Breast epithelium (tissue), 4 donors: ENCODE measurements at places on chromosomes 6 and 20.

- H3K27ac ChIP-seq = no peak overlapping the region
- no peaks in the 10 kb centered on the region for H3K36me3 ChIP-seq
- no peak overlapping the region for H3K4me3 ChIP-seq
- H3K4me1 ChIP-seq = no peaks in the 10 kb centered on the region
- DNase-seq = no peak
- H3K27me3 ChIP-seq = no peaks in the 10 kb centered on the region
Measured at GRCh38 chr20:8447262-8448120, 315.4 kb downstream of the PLCB1 start.

DNA sequence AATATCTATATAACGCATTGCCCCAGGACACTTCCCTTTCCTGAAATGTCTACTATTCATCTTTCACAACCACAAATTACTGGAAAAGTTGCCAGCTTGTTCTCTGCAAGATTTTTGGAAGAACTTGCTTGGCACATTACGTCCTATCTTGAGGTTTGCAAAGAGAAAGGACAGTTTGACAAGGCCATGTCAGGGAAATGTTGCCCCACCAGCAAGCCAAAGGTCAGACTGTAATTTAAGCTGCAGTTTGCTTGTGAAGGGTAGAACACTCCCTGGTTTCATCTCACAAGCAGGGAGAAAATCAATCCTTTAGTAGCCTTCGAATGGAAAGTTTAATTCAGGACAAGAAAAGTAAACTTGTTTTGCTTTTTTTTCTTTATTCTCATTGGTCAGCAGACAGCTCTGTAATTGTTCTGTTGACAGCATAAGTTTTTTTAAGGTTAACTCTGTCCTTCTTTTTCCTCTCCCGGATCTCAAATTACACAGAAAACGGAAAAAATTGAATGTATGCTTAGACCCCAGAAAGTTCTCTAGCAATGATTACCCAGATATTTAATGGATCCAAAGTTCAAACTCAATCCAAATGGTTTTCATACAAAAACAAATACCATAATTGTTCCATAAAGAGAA is 541.8 kb upstream of the NRSN1 start:
- H3K4me3 ChIP-seq = no peak overlapping the region
- no peaks in the 10 kb centered on the region for H3K4me1 ChIP-seq
- H3K27ac ChIP-seq = no peak overlapping the region
- no peaks in the 10 kb centered on the region for H3K36me3 ChIP-seq
- no peak for DNase-seq

DNA sequence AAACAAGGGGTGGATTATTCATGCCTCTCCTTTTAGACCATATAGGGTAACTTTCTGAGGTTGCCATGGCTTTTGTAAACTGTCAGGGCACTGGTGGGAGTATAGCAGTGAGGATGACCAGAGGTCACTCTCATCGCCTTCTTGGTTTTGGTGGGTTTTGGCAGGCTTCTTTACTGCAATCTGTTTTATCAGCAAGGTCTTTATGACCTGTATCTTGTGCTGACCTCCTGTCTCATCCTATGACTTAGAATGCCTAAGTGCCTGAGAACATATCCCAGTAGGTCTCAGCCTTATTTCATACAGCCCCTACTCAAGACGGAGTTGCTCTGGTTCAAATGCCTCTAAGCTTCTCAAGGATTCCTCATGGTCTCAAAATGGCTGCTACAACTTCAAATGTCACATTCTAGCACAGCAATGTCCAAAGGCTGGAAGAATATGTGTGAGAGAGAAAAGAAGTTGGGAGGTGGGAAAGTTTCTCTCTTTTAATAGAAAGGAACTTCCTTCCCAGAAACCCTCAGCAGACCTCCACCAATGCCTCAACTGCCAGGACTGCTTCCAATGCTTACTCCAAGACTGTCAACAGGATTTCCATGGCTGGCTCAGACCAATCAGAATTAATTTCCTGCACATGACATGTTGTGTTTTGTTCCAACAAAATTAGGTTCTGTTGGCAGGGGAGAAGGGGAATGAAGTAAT is 46.6 kb upstream of the SLC9A8 start:
- no peak overlapping the region for H3K4me3 ChIP-seq
- no peaks in the 10 kb centered on the region for H3K36me3 ChIP-seq
- no peaks in the 10 kb centered on the region for H3K27me3 ChIP-seq

DNA sequence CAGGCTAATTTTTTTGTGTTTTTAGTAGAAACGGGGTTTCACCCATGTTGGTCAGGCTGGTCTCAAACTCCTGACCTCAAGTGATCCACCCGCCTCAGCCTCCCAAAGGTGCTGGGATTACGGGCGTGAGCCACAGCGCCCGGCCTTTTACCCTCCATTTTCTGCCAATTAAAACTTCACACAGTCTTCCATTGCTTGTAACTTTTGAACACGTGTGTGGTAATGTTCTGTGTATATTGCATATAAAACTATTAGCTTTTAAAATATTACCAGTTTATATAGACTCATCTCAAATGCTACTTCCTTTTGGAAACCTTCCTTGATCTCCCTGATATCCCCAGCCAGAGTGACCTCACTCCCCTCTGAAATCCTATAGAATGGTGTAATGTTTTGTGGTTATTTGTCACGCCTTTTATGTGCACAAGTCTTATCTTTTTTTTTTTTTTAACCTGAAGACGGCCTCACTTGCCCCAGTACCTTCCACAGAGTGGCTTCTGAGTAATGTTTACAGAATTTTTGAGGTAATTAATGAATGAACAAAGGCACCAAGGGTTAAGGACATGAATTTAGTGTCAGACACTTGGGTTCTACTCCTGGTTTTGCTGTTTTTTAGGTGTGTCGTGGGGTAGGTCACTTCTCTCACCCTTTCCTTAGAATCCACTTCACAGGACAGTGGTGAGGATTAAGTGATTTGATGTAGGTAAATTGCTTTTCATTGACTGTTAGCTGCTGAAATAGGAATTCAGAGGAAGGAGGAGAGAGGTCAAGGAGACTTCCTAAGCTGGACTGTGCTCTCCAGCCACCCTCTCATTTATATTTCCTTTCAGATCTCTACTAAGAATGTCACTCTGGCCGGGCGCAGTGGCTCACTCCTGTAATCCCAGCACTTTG is 11.2 kb upstream of the MMP24 start:
- no peak overlapping the region for H3K27ac ChIP-seq
- H3K4me1 ChIP-seq = no peaks in the 10 kb centered on the region
- H3K36me3 ChIP-seq = no peaks in the 10 kb centered on the region
- DNase-seq = no peak
- H3K4me3 ChIP-seq = no peak overlapping the region
- H3K27me3 ChIP-seq = no peaks in the 10 kb centered on the region

DNA sequence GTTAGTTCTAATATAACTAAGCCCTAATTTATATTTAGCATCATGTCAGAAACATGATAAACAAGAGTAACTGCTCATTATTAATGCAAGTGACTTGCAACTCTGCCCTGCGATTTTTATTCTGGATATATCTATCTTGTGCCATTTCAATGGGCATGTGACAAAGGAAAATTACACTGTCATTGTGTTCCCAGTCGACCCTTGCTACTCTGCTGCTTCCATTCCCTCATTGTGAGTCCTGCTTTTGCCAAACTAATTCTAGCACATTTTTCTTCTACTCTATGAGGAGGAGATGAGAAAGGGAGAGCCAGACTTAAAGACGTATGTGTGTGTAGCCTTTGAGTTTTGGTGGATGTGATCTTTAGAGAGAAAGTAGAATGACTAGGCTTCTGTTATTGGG is 275.9 kb downstream of the ARHGAP18 start:
- H3K4me3 ChIP-seq = no peak overlapping the region
- no peak overlapping the region for H3K27ac ChIP-seq
- no peaks in the 10 kb centered on the region for H3K27me3 ChIP-seq
- no peaks in the 10 kb centered on the region for H3K4me1 ChIP-seq
- DNase-seq = no peak

DNA sequence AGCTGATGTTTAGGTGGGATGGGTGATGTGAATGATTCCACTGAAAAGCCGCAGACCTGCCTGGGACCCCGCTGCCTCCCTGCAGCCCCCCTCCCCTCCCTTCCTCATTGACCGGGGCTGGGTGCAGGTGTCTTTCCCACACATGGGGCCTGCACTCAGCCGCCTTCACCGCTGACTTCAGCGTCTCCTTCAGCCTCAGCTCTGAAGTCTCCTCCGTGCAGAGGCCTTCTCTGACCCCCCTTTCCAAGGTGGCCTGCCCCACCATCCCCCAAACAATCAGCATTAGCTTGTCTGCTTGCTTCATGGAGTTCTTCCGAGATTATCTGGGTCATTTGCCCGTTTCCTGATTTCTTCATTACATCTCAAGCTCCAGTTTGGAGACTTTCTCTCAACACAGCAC is 140.7 kb downstream of the SMOC2 start:
- H3K4me3 ChIP-seq = no peak overlapping the region
- no peak overlapping the region for H3K27ac ChIP-seq
- DNase-seq = no peak
- no peaks in the 10 kb centered on the region for H3K27me3 ChIP-seq
- no peaks in the 10 kb centered on the region for H3K4me1 ChIP-seq

- H3K4me1 ChIP-seq = no peaks in the 10 kb centered on the region
- H3K27ac ChIP-seq = no peak overlapping the region
- H3K4me3 ChIP-seq = no peak overlapping the region
- DNase-seq = no peak
- H3K27me3 ChIP-seq = no peaks in the 10 kb centered on the region
- H3K36me3 ChIP-seq = no peaks in the 10 kb centered on the region
Measured at GRCh38 chr6:136144251-136145023, 105.7 kb downstream of the MTFR2 start.

DNA sequence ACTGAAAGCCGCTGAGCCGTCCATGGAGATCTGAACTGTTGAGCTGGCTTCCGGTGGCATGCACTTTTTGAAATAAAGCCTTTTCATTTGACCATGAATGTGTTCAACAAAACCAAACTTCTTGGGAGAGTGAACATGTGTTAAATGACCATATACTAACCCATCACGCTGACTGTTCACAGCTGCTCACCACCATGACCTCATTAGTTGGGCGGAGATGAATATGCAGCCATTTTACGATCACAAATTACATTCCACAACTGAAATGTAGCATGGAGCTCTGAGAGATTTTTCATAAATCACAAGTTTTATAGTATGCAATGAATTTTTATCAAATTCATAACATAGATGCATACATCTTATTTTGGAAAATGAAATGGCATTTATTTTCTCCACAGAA is 4.2 kb downstream of the RAMACL start:
- H3K4me3 ChIP-seq = no peak overlapping the region
- DNase-seq = no peak
- no peaks in the 10 kb centered on the region for H3K36me3 ChIP-seq
- H3K27ac ChIP-seq = no peak overlapping the region
- H3K27me3 ChIP-seq = no peaks in the 10 kb centered on the region
- H3K4me1 ChIP-seq = no peaks in the 10 kb centered on the region

- H3K4me3 ChIP-seq = no peak overlapping the region
- no peaks in the 10 kb centered on the region for H3K27me3 ChIP-seq
- no peak for DNase-seq
- no peak overlapping the region for H3K27ac ChIP-seq
Measured at GRCh38 chr6:152948150-152948768, 34.6 kb downstream of the FBXO5 start.

GRCh38 chr20:416950-417800 is 9.1 kb downstream of the RBCK1 start:
- no peak overlapping the region for H3K27ac ChIP-seq
- no peaks in the 10 kb centered on the region for H3K36me3 ChIP-seq
- H3K27me3 ChIP-seq = no peaks in the 10 kb centered on the region
- DNase-seq = no peak

DNA sequence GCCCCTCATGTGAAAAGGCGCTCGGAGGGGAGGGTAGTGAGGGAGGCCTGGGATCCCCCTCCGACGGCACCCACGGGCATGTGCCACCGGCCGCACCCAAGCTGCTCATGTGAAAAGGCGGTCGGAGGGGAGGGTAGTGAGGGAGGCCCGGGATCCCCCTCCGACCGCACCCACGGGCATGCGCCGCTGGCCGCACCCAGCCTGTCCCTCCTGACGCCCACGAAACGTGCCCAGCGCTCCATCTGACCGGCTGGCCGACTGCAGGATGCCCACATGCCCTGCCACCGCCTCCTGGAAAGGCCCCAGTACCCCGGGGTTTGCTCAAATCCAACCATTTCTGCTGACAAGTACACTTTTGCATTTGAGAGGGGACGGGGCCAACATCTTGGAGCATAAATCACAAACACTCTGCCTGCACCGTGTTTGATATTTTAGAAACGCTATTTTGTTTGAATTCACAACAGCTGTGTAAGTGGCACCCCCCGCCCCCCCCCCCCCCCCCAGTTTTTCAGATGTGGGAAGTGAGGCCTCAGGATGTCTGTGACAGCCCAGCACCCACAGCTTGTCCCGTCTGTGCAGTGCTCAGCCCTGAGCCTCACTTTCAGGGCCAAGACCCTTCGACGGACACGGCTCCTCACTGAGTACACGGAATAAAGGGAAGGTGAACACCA is 34.1 kb downstream of the SLC2A4RG start:
- peak overlapping the region; percentile 23 for H3K27ac ChIP-seq
- H3K36me3 ChIP-seq = no peaks in the 10 kb centered on the region
- H3K4me3 ChIP-seq = no peak overlapping the region
- H3K27me3 ChIP-seq = no peaks in the 10 kb centered on the region
- no peaks in the 10 kb centered on the region for H3K4me1 ChIP-seq

GRCh38 chr20:37285664-37286374 is 3.6 kb upstream of the MANBAL start:
- DNase-seq = no peak
- H3K27ac ChIP-seq = no peak overlapping the region
- H3K4me3 ChIP-seq = no peak overlapping the region
- H3K4me1 ChIP-seq = no peaks in the 10 kb centered on the region

- H3K4me3 ChIP-seq = no peak overlapping the region
- H3K4me1 ChIP-seq = no peaks in the 10 kb centered on the region
- no peaks in the 10 kb centered on the region for H3K36me3 ChIP-seq
- H3K27me3 ChIP-seq = no peaks in the 10 kb centered on the region
Measured at GRCh38 chr6:125511809-125512396, 210.1 kb upstream of the HDDC2 start.

- no peak overlapping the region for H3K4me3 ChIP-seq
- H3K27me3 ChIP-seq = no peaks in the 10 kb centered on the region
- H3K4me1 ChIP-seq = no peaks in the 10 kb centered on the region
Measured at GRCh38 chr6:14921878-14922671, 323.8 kb upstream of the JARID2 start.

DNA sequence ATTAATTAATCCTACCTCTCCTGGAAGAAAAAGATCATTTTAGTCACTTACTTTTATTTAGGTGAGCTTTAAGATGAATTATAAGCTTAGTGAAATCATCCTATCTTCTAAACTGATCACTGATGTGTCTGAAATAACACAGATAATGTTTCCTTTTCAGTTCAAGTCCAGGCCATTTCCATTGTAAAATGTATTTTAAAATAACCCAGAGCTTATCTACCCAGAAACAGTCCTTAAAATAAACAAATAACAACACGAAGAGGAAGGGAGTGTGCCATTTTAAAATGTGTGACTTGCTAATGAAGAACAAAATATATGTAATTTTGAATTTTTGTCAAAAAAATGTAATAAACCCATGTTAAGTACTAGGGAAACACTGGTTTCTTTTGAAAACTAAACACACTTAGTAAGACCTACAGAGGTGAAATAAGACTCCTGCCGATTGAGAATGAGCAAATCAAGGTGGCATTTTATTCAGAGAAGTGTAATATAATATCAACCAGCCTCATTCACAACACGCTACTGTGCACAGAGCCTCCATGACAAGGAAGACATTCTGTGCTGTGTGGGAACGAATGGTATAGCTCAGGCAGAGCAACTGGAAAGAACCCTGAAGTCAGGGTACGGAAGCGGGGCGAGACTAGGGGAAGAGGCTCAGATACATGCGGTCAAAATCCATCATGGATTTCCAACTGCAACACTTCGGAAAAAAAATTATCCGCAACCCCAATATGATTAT is 7.7 kb downstream of the LRP11 start:
- no peaks in the 10 kb centered on the region for H3K4me1 ChIP-seq
- no peak for DNase-seq
- H3K36me3 ChIP-seq = no peaks in the 10 kb centered on the region
- H3K27me3 ChIP-seq = no peaks in the 10 kb centered on the region
- peak overlapping the region; percentile 42 for H3K27ac ChIP-seq
- H3K4me3 ChIP-seq = no peak overlapping the region
